ENCODE measurements at places on chromosomes 3 and 15.

- DNase-seq, result no peak
Observed at GRCh38 chr3:194971965-194972364, 286.3 kb downstream of the FAM43A start.

DNA sequence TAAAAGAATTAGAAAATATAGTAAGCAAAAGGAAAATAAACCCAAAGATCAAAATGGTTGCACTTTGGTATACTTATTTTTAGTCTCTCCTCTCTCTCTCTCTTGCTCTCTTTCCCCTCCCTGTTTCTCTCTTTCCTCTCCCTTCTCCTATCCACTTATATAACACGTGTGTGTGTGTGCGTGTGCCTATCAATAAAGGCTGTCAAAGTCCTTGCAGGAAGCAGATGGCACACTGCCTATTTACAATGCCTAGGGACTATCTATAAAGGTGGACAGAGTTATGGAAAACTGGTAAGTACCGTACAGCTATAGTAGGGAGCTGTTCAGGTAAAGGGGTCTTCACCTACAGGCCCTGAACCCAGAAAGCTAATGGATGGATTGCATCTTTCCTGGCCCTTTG lies 161.6 kb downstream of the SQOR start:
- DNase-seq, result no peak

GRCh38 chr3:37030588-37030987 lies 37.3 kb downstream of the MLH1 start:
- no peak for DNase-seq

DNA sequence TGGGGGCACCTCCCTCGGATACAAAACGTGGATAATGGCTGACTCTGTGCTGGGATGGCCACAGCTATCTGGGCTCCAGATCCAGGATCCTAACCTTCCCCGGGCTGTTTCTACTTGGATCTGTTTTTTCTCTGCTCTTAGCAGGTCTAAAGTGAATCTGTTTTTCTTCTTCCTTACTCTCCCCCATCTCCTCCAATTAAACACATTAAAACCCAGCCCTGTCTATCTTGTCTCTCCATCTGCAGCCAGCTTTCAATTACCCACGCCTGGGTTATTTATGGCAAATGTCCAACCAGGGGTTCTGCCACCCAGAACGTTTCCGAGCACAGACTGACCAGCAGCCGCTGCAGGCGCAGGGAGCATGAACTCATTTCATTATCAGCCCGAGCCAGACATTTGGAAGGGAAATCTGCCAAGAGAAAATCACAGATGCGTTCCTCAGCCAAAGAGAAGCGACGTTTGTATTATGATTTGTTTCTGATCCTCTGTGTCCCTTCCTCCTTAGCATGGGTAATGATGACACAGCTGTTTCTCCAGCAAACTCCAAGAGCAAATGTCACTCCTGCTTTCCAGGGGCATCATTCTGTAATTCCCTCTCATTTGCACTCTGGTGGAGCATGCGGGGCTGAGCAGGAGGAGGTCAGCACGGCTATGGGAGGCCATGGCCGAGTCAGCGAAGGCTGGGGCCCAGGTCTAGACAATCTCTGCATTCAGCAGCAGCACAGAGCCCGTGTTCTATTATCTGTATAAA lies 42.0 kb downstream of the UMPS start:
- no peak for DNase-seq

GRCh38 chr3:101513419-101513986 lies 491 bp upstream of the SENP7 start:
- no peak for DNase-seq

DNA sequence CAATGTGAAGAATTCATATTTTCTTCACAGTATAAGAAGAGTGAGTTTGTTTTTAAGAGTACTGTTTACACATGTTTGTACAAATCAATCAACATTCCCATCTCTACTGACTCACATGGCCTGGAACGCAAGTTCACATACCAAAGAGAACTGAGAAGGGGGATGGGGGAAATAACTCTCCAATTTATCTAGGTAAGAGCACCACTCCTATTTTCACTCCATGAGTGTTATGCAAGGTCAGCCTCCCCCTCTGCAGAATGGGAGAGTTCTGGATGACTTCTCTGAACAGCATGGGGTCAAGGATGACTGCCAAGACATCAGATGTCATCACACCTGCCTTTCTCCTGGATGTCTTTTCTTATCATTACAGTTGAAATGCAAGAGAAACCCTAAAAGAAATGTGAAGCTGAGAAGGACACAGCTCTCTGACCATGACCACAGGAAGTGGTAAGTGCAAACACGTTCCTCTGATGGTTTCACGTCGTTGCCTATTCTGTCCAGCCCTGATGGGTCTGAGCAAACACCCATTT lies 95.2 kb downstream of the SEMA6D start:
- DNase-seq, result no peak

DNA sequence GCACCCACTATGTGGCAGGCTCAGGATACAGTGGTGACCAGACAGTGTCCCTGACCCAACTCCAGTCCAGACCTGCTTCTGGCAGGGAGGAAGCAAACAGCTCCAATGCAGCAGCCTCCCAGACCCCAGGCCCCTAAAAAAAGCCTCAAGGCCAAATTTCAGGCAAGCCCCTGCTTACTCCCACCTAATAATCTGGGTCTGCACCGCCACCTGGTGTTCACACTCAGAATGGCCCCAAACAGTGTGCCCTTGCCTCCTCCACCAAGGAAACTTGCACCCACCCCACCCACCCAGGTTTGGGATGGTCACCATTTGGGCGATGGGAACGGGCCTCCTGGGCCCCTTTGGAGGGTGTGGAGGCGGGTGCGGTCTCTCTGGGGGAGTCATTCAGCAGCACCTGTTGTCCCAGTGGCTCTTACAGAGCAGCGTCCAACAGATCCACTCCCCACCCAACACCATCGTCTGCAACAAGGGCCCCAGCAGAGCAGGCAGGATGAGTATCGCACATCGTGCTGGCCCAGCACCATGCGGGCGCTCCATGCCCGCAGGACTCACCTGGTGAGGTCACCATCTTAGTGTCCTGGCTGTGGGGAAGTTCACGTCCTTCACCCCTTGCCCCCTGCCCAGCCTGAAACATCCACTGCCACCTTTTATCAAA lies 17.3 kb downstream of the C3orf18 start:
- peak; percentile 53 for DNase-seq

DNA sequence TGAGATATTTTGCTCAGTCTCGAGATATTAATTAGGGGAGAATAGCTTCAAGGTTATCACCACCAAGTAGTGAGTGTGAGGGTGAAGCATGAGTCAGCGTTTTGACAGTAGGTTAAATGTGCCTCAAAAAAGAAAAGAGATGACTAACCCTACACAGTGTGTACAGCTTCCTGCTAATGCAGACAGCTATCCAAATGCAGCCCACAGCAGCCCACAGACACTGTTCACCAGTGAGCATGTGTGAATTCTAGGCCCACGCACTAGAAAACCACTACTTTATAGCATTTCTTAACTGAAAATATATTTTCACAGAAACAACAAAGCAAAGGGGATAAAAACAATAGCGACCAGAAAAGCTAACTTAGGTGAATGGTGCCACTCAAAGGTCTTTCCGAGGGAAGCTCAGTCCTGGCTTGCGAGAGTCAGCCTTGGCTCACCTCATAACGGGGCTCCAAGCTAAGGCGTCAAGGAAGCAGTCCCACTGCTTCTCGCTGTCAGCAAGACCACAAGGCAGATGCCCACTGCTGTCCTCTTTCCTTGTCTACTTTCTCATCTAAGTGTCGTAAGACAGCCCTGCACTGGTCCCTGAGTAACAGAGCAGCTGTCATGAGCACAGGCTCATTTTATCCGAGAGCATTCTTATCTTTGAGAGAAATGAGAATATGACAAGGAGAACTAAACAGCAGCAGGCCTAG lies 47.6 kb downstream of the TXNRD3 start:
- DNase-seq, result no peak

- no peak for DNase-seq
Observed at GRCh38 chr3:194472290-194472920, 14.4 kb downstream of the ATP13A3 start.

DNA sequence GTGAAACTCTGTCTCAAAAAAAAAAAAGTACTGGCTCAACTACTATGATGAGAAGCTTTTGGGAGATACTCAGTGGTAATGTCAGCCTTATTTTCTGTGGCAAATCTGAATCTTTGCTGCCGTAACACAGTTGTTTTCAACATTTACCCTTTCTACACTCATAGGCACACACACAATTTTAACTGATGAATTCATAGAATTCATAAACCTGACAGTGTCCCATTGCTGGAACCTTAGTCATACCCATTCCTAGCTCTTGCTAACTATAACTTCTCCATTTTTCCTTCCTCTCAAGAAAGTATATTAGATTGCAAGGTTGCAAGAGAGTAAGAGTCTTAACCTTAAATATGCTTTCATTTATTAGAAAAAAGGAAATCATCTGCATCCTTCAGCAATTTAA lies 496.6 kb downstream of the FHIT start:
- DNase-seq, result no peak

GRCh38 chr3:148759430-148759829 lies 61.7 kb downstream of the AGTR1 start:
- DNase-seq, result no peak

- no peak for DNase-seq
Observed at GRCh38 chr15:92624401-92624991, 31.1 kb downstream of the FAM174B start.

DNA sequence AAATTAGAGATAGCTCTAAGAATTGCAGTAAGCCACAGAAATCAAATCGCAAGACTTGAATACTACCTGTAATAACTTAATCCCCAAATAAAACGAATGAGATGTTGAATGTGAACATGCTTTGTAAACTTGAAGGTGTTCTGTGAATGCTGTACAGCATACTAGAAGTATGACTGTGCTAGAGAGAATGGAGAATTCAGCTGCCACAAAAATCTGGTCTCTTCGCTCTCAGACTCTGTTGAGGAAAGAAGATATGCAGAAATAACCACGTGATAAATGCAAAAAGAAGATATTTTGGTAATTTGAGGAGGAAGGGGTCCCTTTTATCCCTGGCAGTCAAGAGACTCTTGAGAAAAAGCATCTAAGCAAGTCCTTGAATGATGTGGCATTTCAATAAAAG lies 37.3 kb downstream of the ZBTB38 start:
- DNase-seq, result no peak

DNA sequence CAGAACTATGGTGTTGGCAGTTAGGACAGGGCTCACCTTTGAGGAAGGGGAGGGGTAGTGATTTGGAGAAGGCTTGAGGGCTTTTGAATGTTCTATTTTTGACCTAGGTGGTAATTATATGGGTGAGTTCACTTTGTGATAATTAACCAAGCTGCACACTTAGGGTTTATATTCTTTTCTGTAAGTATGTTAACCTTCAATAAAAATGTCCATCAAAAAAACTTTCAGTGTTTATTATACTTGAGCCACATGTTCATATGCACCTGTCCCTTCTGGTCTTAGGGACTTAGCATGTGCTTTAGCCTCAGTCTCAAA lies 28.4 kb downstream of the PDE8A start:
- no peak for DNase-seq

GRCh38 chr3:22621205-22621809 lies 581.8 kb upstream of the UBE2E2 start:
- no peak for DNase-seq

GRCh38 chr3:121477589-121477988 lies 68.2 kb downstream of the POLQ start:
- no peak for DNase-seq

DNA sequence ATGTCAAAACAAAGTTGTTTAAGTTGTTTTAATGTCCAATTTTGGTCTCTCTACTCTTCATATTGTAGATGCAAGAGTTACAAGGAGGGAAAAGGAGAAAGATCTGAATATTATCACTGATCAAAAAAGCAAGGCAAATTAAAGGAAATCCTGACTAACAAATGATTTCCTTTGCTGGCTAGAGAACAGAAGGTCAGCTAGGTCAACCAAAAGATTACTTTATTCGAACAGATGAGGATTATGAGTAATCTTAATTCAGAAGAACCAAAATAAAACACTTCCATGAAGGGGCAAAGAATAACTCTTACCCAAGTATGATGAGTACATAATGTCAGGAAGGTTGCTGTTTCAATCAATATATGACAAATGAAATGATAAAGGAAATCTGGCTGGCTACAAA lies 33.8 kb downstream of the CPNE4 start:
- DNase-seq, result no peak

- DNase-seq, result no peak
Observed at GRCh38 chr3:110413807-110414748, 657.5 kb upstream of the NECTIN3 start.

GRCh38 chr3:78994174-78995027 lies 773.4 kb downstream of the ROBO1 start:
- no peak for DNase-seq

- no peak for DNase-seq
Observed at GRCh38 chr3:191330530-191331048, 263 bp upstream of the UTS2B start.

- DNase-seq, result no peak
Observed at GRCh38 chr3:107910713-107911259, 180.0 kb downstream of the CD47 start.
